ENCODE measurements at places on chromosomes 2 and 18.

- DNase-seq, result no peak
Observed at GRCh38 chr2:128833664-128834027, 515.0 kb upstream of the HS6ST1 start.

- DNase-seq, result no peak
Observed at GRCh38 chr2:61045999-61046398, 19.7 kb upstream of the SANBR start.

DNA sequence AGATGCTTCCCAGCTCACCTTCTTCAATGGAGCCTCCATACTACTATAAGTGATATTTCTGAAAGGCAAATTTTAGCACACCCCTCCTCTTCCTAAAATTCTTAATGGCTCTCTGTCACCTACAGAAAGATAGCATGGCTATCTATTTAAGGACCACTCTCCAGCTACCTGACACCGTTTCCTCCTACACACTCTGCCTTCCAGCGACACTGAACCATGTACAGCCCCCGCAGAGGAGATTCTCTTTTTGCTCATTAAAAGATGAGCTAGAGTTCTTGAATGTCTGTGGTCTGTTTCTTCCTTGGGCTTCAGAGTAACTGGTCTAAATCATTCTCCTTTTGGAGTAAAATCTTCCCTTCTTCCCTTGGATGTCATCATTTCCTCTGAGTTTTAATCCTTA, 38.4 kb upstream of the GAREM1 start:
- DNase-seq, result no peak

- DNase-seq, result no peak
Observed at GRCh38 chr18:59340817-59341216, 18.2 kb downstream of the LMAN1 start.

DNA sequence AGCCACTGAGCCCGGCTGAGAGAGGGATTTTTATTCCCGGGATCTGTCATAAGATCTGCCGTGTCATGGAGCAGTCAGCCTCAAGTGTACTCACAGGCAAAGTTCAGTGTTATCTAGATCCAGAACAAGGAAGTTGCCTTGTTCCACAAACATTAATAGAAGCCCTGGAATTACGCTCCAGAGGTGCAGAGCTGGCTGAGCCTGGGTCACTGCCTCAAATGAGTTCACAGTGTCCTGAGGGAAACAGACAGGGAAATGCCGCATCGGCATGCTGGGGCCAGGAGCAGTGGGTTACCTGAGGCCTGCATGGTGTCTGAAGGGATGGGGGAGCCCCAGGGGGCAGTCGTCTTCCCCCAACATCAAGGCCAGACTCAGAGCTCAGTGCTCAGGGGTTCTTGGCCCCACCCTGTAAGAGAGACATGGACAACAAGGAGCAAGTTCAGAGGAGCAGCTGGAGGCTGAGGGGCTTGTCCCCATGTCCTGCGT, 42.7 kb upstream of the ODC1 start:
- DNase-seq, result no peak

DNA sequence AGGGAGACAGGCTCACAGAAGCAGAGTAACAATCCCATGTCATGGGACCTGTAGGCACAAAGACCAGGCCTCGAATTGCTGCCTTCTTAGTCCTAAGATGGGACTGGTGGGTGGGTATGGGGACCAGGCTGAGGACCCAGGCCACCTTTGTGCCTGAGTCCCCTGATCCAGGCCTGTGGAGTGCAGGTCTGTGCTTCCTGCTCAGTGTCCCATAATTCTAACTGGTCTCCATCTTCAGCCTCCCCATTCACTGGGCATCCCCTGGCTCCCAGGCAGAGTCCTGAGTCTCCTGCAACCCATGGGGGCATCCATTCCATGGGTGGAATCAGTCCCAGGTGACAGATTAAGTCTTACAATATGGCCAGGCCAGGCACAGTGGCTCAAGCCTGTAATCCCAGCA, 83.9 kb downstream of the SMAD7 start:
- no peak for DNase-seq

GRCh38 chr18:39751161-39751560, 2185.6 kb upstream of the CELF4 start:
- DNase-seq, result no peak

DNA sequence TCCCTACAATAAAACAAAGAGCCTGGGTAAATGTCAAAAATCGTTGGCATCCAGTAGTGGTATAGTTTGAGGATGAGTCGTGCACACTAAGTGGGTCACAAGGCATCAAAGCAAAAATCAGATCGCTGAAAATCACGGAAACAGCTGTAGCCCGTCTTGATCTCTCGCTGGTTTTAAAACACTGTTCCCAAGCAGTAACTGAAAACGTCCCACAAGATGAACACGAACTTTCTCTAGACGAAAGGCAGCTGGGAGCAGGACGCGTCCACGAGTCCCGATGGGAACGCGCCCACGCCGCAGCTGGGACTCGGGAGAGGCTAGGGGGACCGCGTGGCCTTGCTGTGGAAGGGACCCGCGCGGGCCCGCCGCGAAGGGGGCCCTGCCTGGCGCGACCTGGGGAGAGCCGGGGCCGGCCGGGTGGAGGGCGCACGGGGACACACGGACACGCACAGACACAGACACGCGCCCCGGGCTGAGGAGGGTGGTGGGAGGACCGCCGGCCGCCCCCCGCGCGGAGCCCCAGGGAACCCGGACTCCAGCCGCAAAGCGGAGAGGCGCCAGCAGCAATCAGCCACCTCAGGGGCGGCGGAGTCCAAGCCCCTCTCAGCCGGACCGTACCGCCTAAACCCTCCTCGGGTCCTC, 651 bp downstream of the STK17B start:
- peak; percentile 45 for DNase-seq

GRCh38 chr2:62595474-62595873, 89.5 kb upstream of the TMEM17 start:
- no peak for DNase-seq

DNA sequence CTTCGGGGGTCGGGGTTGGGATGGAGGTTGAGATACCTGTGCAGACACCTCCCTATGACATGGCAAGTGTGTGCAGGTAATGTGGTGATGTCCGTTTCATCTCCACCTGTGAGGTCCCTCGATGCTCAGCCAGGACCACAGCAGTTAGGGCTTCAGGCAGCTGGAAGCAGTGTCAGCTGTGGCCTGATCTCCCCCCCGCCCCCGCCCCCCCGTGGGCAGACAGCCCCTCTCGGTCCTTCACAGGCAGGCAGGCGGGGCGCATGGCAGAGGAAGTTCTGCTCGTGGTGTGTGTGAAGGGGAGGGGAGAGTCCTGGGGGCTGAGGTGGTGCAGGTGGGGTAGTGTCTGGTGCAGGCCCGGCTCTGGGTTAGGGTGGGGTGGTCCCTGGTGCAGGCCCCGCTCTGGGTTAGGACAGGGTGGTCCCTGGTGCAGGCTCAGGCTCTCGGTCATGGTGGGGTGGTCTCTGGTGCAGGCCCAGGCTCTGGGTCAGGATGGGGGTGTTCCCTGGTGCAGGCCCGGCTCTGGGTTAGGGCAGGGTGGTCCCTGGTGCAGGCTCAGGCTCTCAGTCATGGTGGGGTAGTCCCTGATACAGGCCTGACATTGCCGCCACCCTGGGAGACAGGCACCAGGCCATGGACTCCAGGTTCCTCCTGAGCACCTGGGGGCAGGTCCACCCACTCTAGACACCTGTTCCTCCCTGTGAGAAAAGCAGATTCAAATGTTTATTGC, 94.3 kb downstream of the NFATC1 start:
- DNase-seq, result no peak

DNA sequence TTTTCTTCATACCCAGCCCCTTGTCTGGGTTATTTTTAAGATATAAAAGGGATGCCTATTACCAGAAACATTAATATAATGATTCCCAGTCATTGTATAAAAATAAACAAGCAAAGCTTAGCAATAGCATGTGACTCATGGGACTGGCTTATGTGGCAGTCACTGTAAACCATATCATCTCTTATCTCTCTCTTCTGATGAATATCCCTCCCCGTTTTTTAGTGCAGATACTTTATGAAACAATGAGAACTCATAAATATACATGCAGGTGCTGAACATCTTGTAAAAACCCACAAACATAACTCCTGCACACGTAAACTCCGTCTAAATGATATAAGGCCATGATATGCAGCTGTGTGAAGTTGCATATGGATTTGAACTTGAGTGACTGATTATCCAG, 154.9 kb downstream of the MGAT5 start:
- no peak for DNase-seq

GRCh38 chr2:67836866-67837265, 225.9 kb downstream of the C1D start:
- DNase-seq, result no peak

GRCh38 chr2:120732506-120733237, 3.0 kb upstream of the GLI2 start:
- DNase-seq, result no peak

DNA sequence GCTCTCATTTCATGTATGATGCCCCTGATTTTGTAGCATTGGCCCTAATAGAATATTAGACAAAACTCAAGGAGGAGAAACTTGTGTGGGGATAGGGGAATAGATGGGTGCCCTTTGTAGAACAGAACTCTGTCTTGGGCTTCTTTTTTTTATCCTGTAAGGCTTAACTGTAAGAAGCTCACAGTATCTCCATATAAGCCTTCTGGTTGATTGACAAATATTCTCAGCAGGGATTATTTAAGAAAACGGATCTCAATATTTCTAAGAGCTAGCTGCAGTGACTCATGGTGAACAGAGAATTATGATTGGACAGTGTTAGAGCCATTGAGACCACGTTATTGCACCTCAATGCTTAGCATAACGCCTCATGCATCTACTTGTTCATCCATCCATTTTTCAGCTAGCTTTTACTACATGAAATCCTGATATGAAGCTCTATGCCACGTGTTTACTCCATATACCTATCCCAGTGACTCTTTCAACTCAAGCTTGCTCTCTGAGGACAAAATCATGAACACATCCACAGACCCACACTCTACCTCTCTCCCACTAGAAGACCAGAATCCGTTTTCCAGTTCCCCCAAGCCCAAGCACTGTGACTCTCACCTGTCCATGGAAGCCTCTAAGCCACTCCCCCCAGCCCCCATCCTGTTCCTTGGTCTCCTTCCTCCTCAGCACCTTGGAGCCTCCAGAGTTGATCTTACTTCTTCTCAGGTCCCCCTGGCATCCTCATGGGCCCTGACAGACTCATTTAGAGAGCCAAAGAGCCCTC, 99.2 kb downstream of the BCL2L11 start:
- no peak for DNase-seq

DNA sequence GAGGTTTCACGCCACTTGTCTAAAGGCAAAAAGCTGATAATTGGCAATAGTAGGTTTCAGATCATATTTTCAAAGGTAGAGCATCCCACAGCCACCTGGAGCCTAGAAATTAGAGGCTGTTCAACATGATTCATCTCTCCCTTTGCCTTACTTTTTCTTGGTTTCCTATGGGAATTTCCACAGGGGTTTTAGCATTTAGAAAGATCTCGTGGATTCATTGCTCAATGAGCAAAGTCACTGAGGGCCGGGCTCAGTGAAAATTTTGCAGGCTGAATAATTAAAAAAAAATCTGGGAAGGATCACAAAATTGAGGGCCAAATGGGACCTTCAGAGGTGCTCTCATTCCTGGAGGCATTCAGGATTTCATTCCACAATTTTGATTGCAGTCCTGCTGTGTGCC, 137.1 kb downstream of the VAPA start:
- no peak for DNase-seq

- DNase-seq, result peak; percentile 47
Observed at GRCh38 chr18:63137999-63138435, 181.6 kb downstream of the BCL2 start.

GRCh38 chr2:186611526-186611925, 21.7 kb downstream of the ITGAV start:
- no peak for DNase-seq

- DNase-seq, result no peak
Observed at GRCh38 chr2:86275384-86275799, 62.0 kb downstream of the REEP1 start.

- no peak for DNase-seq
Observed at GRCh38 chr2:234712421-234712935, 215.6 kb upstream of the ARL4C start.

DNA sequence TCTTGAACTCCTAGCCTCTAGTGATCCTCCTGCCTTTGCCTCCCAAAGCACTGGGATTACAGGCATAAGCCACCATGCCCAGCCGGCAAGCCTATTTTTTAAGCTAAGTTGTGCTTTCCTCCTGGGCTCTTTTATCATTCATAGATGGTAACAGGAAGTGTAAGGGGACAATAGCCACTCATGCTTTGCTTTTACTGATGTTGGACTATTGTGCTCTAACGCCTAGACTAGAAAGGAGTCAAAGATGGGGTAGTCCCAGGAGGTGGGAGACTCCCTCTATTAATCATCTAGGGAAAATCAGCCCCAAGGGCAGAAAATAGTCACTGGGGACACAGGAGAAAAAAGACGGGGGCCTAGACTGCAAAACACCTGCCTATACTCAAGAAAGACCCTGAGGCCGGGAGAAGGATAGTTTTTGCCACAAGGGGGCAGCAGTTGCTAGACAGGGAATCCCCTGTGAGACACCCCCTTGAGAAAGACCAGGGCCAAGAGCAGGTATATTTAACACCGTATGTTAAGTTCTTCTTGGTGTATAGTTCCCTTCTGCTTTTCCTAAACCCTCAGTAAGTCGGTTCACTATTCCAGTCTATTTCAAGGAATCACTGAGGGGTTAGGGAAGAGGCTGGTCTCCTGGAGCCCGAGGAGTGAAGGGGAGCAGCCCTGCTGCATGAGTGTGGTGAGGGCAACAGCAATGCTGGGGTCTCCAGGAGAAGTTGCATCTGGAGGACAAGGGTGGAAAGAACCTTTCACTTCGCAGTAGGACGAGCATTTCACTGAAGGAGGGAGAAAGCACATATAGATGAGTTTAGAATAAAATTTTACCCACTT, 2.1 kb upstream of the CXCR1 start:
- peak; percentile 74 for DNase-seq

GRCh38 chr2:147860009-147860408, 15.2 kb downstream of the ACVR2A start:
- no peak for DNase-seq

DNA sequence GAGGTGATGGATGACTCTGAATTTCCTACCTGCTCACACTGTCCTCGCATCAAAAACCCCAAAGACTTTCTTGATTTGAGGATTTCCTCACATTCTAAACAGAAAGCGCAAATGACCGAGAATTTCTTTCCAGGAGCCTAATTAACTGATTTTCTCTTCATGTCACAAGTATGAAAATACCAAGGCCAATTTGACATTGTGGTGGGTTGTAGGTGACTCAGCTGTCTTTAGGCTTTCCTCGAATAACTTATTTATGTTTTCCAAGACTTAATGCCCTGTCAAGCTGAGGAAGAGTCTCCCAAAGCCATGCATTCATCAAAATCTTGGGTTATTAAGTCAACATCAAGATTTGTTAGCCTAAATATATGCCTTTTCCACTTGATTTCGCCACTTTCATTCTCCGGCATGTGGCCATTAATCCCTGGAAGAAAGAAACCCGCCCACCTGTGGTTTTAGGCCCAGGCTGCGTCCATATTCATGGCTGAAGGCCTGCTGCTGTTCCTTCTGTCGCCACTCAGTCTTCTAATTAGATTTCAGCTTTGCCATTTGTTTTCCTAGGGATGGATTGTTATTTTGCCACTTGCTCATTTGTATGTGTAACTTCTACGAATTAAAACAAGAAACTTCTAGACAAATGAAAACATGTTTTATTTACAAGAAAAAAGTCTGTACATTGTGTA, 84.9 kb downstream of the ST6GAL2 start:
- no peak for DNase-seq
